ENCODE measurements at places on chromosomes 11 and 22.
A peak's percentile ranks its signal among the peaks of the same experiment; 100 is the strongest.

- DNase-seq, result no peak
Observed at GRCh38 chr11:24560324-24560723, 63.5 kb downstream of the LUZP2 start.

DNA sequence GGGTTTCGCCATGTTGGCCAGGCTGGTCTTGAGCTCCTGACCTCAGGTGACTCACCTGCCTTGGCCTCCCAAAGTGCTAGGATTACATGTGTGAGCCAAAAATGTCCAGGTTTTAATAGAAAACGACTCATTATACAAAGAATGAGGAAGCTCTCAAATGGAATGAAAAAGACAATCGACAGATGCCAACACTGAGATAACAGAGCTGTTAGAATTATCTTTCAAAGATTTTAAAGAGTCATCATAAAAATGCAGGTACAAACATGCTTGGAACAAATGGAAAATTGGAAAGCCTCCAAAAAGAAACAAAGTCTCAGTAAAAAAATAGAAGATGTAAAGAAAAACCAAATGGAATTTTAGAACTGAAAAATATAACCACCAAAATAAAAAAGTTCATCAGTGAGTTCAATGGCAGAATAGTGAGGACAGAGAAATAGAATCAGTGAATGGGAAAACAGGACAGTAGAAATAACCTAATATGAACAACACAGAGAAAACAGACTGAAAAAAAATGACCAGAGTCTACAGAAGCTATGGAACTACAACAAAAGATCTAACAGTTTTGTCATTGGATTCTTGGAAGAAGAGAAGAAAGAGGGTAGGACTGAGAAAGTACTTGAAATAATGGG lies 10.9 kb downstream of the GAB2 start:
- no peak for DNase-seq

DNA sequence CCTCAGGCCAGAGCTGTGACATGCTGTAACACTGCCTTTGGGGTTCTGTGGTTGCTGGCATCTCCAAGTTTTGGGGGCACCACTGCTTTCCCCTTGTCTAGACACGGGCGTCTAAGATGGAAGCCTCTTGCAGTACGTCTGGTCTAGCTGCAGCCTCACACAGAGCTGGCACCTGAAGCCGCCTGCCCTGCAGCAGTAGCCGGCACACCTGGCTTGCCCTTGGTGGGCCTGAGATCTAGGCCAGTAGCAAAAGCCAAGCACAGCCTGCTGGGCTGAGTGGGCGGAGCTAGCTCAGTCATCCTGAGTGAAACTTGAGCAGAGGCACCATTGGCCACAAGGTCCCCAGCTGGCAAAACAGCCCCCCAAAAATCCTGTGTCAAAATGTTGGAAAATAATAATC lies 154.2 kb downstream of the DLG2 start:
- no peak for DNase-seq

DNA sequence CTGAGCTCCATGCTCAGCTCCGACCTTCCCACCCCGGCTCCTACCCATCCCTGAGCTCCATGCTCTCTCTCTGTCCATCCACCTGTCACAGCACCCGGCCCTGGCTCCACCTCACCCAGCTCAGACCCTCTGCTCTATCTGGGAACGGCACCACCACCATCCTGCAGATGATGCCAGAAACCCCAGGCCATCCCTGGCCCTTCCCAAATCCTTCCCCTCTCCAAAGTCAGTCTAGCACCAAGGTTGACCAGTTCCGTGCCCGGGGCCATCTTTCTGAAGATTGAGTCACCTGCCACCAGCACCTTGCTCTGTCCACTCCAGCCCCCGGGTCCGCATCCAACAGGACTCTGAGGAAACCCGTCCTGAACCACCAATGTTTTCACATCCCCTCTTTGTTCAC lies 969.6 kb downstream of the BRD1 start:
- no peak for DNase-seq

GRCh38 chr11:1836011-1836945 lies 1.5 kb downstream of the SYT8 start:
- no peak for DNase-seq

DNA sequence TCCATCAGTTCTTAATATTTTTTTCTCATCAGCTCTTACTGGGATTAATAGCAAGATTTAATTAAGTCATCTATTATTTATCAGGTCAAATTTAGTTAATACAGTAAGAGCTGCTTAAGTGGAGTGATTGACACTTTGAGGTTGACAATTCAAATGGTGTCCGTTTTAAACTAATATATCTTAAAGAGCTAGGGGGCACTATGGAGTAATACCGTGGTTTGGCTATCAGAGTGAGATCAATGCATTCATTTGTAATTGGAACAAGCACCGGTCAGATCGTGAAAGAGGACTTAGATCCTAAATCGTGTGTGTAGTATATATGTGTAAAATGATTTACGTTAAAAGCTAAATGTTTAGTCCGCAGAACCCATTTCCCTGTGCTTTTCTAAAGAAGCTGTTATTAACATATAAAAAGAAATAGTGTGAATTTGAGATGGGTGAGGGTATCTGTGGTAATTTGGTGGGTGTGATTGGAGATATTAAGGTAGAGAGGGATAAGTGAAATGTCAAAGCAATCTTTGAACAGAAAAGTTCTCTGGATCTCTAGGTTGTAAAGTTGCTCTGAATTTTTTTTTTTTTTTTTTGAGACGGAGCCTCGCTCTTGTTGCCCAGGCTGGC lies 2.3 kb downstream of the SIK2 start:
- DNase-seq, result no peak

- DNase-seq, result no peak
Observed at GRCh38 chr11:60879971-60880588, 12.7 kb downstream of the ZP1 start.

GRCh38 chr11:66465373-66466224 lies 1.1 kb upstream of the PELI3 start:
- no peak for DNase-seq

- DNase-seq, result no peak
Observed at GRCh38 chr11:13140028-13140870, 131.1 kb downstream of the RASSF10 start.

DNA sequence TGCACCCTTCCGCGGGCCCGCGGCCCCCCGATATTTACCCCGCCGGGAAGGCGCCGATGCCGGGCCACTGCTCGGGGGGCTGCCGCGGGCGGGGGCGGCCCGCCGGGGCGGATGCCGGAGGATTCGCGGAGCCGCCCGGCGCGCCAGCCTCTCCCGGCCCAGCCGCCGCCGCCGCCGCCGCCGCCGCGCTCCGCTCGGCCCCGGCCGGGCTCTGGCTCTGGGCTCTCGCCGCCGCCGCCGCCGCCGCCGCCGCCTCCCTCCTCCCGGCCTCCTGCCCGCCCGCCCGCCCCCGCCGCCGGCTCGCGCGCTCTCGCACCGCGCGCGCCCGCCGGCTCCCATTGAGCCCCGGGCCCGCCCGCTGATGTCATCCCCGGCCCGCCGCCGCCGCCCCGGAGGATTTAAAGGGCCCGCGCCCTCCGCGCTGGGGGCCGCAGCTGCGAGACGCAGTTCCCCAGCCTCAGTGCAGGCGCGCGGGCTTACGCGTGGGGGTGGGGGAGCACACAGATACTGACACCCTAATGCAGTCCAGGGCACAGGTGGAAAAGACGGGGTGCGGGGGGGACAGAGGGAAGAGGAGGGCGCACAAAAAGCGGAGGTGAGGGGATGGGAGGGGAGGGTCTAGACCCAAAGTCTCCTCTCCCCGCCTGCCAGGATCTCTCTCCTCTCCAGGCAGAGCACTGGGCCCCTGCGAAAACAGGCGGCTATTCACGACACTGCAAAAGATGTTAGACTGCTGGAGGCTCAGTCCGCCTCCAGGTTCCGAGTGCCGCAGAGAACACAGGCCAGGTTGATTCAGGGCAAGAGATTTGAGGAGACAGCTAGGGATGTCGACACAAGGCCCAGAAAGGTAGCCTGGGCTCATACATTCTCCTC lies at the start of gene CSNK1E:
CSNK1E (minus strand) TSS at position 312 of the 873 bp plus-strand sequence. CDS start 3,276 bp downstream, outside the sequence.
- DNase-seq, result peak; percentile 64

DNA sequence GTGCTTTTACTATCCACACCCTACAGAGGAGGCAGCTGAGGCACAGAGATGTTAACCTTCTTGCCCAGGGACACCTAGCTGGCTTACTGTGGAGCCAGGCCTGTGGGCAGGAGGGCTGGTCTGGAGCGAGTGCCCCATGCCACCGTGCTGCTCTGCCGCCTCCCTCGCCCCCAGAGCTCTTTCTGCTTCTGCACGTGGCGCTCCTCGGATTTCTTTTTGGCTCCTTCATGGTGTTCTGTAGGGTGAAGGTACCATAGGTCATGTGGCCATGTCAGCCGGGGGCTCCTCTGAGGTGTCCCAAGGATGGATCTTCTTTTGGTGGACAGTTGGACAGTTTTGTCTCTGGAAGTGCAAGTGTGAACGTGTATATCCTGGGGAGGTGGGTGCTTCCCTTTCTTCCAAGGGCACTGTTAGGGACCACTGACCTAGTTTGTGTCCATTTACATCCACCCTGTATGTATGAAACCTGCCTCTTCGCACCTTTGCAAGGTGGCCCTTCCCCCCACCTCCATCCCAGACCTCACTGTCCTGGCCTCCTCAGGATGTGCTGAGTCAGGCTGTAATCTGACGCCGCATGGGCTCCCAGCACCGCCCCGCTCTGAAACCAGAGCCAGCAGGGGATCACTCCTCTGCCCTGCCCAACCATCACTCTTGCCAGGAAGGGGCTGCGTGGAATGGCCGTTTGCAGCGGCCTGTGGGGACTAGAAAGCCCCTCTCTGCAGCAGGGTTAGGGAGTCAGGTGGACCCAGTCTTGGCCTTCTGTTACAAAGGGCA lies 31.7 kb downstream of the POLR3H start:
- no peak for DNase-seq

- DNase-seq, result no peak
Observed at GRCh38 chr11:72534371-72535193, 100.3 kb upstream of the CLPB start.

DNA sequence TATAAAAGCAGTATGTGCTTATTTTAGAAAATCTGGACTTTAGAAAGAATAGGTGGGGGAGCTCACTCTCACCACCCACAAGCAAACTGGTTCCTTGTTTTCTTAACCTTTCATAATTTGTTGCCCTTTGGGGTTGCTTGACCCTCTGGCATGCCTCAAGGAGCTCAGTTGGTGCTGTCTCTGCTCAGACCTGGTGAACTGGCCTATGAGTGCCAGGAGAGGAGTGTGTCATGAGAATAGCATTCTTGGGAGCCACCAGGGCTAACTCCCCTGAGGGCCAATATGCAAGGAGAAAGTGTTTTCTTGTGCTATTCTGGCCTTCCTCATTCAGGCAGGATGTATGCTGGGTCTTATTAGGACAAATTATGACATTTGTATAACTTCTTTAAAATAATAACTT lies 21.0 kb upstream of the AMOTL1 start:
- DNase-seq, result no peak

DNA sequence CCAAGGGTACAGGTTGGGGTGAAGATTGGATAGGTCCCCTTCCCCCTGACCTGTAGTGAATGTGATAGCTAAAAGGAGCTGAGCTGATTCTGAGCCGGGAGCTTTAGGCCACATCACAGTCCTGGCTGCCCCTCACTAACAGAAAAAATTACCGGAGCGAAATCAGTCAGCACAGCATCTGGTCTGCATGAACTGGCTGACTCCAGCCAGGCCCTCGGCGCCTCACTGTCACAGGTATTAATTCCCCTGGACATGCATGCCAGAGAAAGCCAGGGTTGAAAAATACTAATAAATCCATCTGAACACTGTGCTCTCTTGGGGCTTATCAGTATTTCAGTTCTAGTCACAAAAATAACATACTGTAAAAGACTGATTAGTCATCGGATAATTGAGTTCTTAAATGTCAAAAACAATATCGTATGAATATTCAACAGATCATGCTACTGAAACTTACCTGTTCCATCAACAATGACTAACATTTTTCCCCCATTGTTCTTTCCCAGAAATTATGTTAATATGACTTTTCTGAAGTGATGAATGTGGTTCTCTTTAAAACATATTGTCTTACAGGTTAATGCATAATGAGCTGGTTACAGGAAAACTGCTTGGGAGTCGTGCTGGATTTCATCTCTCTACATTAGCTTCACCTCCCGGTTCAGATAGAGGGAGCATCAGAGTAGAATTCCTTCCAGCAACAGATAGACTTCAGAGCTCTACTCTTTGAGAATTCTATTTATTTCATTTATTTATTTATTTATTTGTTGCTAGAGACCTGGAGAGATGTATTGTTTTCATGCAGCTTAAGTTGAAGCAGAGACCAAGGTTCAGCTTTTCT lies 387.7 kb downstream of the NXPE2 start:
- no peak for DNase-seq

DNA sequence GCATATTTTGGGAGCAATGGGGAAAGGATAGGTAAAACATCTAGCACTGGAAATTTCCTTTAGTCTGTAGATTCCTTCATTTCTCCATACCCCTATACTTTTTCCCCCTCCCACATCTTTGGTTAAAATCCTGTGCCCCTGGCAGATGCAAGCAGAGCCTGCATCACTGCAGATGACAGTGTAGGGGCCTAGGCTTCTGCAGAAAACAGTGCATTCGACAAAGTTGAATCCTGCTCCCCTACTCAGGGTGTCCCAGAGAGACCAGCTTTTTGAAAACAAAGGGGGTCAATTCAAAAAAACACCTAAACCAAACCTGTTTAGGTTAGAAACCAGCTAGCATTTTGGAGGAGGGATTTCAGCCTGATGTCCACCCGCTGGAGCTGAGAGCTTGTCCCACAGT lies 43.8 kb upstream of the BLID start:
- no peak for DNase-seq

- DNase-seq, result no peak
Observed at GRCh38 chr11:9680028-9680427, 16.2 kb downstream of the SWAP70 start.

DNA sequence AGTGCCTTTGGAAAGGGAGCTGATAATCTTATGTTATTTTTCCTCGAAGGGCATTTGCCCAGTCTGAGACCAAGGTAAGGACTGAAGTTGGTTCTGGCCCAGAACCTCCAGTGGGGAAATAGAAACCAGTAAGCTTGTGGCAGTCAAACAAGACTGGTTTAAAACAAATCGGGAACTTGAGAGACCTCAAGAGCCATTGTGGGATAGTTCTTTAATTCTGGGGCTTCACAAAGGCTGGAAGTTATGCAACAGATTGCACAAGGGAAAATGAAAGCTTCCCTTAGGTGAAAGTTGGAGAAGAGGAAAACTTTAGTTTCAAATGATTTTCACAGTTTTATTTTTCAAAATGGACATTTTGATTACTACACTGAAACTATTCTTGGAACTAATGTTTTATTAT lies 33.5 kb upstream of the RAB38 start:
- no peak for DNase-seq

Data from activated CD4-positive, alpha-beta T cell treated with anti-CD3 and anti-CD28 coated beads, Interleukin-2, amount 50 U/mL, for 4 hours (primary cell).